ENCODE measurements at places on chromosomes 4 and X.

- no peak for DNase-seq
Observed at GRCh38 chr4:4247696-4248028, 361 bp downstream of the TMEM128 start.

DNA sequence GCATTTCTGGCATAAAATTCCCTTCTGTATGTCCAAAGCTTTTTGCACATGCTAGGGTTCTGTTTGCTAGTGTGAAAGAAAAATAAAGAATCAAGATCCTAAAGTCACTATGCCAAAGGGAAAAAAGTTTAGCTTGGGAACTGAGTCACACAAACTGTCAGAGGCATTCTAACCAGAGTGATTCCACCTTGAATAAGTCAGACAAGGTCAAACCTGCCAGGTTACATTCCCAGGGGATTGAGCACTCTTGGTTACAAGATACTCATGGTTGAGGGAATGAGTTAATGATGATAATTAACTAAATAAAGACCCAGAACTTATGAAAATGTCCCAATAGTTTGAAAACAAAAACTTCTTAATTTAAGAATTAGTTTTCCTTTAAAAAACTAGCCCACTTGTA lies 13.7 kb upstream of the UGT2B17 start:
- no peak for DNase-seq

- no peak for DNase-seq
Observed at GRCh38 chrX:119579414-119579813, 5.1 kb downstream of the UBE2A start.

GRCh38 chrX:267771-268261 lies 13.4 kb upstream of the PLCXD1 start:
- DNase-seq = no peak

GRCh38 chr4:154126276-154126675 lies 337.4 kb upstream of the SFRP2 start:
- no peak for DNase-seq

DNA sequence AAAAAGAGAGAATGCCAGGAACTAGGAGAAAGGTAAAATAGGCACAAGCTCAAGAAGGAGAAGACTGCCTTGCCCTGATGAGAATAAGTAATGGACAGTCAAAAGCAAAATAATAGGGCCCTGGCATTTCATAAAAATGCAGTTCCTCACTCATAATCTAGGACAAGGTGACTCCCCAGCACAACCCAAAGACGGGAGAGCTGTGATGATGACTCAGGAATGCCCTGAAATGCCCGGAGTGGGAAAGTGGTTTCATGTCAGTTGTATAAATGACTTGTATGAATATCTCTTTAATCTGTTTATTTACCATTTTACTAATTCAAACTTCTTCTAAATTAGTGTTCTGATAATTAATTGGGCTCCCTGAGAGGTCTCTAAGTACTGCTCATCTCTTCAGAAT lies 28.8 kb upstream of the SETD7 start:
- no peak for DNase-seq

DNA sequence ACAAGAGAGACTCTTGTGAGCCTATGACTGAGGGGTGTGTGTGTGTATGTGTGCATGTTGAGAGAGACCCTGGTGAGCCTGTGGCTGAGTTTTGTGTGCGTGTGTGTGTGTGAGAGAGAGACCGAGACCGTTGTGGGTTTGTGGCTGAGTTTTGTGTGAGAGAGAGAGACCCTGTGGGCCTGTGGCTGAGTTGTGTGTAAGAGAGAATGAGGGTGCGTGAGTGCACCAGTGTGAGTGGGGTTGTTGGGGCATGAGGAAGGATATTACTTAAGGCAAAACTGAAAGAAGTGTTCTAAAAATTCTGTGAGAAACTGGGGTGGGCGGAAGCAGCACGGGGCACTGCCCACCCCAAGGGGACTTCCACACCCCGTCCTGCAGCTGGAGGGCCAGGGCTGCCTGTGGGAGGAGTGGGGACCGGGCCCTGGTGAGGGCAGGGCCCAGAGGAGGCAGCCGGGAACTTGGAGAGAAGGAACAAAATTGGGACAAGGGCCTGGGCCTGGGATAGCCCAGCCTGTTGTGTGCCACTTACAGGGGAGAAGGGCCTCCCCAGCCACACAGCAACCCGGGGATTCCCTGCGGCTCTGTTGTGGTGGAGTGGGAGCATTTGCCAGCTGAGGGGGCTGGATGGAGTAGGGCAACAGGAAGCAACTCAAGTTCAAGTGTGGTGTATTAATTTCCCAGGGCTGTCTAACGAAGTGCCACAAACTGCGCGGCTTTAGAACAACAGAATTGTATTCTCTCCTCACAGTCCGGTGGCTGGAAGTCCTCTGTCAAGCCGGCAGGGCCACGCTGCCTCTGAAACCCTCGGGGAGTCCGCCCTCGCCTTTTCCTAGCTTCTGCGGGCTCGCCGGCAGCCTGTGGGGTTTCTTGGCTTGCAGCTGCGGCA lies 22.1 kb downstream of the TMEM131L start:
- no peak for DNase-seq

GRCh38 chrX:47232803-47233332 lies at the start of gene USP11:
USP11 (plus strand) TSS chrX:47233009; CDS start chrX:47233044, 35 bp downstream.
- DNase-seq = no peak

DNA sequence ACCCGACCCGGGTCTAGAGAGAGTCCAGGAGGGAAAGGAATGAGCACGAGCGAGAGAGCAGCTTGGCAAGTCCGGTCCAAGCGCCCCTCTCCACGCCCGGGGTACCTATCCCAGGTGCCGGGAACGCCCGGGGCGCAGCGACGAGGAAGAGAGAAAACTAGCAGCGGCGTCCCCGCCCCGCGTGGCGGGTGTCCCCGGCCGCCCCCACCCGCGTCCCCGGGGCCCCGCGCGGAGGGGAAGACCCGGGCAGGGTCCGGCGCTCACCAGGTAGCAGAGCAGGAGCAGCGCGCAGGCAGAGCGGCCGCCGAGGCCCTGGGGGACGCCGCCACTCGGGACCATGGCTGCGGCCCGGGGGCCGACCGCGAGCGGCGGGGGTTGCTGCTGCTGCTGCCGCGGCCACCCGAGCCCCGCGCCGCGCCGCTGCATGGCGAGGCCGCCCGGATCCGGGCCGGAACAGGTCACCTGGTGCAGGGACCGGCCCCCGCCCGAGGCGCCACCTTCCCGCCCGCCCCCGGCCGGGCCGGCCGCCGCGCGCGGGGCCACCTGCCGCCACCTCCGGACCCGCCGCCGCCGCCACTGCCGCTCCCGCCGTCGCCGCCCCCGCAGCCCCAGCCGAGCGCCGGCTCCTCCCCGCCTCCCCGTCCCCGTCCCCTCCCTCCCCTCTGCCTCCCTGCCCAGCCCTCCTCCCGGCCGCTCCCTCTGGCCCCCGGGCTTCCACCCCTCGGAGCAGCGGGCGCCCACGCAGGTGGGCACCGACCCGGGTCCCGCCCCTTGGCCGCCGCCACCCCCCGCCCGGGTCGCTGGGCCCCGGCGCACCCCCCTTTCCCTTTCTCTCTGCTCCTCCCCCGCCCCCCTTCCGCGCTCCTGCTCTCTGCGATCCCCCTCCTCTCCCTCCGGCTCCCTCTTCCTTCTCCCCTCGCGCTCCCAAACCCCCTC lies at the start of gene SEL1L3:
TSS of gene SEL1L3 (minus strand) at position 578 of the 936 bp plus-strand sequence. CDS start at position 426, 152 bp downstream.
- no peak for DNase-seq
